ENCODE measurements at places on chromosomes 7 and 10.

DNA sequence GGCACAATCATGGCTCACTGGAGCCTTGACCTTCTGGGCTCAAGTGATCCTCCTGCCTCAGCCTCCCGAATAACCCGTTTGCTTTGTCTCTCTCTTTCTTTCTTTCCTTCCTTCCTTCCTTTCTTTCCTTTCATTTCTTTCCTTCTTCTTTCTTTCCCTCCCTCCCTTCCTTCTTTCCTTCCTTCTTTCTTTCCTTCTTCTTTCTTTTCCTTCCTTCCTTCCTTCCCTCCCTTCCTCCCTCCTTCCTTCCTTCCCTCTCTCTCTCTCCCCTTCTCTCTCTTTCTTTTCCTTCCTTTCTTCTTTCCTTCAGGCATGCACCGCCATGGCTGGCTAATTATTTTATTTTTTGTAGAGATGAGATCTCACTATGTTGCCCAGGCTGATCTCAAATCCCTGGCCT, 57.9 kb upstream of the NPTX2 start:
- no peak for DNase-seq

- no peak for DNase-seq
Observed at GRCh38 chr7:90551036-90551435, 45.1 kb upstream of the CDK14 start.

- DNase-seq = no peak
Observed at GRCh38 chr7:24980534-24981170, 674 bp upstream of the OSBPL3 start.

GRCh38 chr10:94402843-94403379, 570 bp downstream of the TBC1D12 start:
- no peak for DNase-seq
